ENCODE measurements at places on chromosomes 4 and X. TPM values are rescaled to one million over a fixed set of nuclear protein-coding genes. Genes with fewer than 3 reads are reported as not detected.

DNA sequence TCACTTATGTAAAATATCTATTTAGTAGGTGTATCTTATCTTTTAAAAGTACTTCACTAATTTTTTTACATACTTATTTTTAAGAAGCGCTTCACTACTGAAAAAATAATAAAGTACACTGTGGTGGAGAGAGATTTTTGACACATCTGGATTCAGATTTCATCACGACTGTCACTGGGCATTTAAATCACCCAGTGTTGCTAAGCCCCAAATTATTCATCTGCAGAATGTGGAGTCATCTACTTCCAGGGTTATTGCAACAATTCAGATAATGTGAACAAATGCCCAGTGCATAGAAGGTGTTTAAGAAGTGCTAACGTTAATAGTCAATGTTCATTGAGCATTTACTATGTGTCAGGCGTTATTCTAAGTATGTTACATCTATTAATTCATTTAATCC lies 41.8 kb downstream of the AASDH start:
- no peak for DNase-seq

DNA sequence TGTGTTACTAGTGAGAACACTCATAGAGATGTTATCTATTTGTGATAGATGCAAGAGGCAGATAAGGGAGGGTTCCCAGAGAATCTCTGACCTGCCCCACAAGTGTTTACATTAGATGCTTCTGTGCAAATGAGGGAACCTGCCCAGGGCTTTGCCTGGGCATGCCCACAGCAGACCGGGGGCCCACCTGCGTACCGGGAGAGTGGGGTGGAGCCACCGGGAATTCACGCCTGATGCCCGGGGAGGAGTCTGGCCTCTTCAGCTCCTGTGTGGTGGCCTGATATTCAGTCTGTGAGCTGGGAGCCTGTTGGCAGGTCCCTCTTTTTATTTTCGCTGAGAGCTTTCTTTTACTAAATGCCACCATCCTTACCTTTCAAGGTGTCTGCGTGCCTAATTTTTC lies 155.7 kb downstream of the SNCA start:
- no peak for DNase-seq

DMP1 gene
- total RNA-seq, result not detected

DNA sequence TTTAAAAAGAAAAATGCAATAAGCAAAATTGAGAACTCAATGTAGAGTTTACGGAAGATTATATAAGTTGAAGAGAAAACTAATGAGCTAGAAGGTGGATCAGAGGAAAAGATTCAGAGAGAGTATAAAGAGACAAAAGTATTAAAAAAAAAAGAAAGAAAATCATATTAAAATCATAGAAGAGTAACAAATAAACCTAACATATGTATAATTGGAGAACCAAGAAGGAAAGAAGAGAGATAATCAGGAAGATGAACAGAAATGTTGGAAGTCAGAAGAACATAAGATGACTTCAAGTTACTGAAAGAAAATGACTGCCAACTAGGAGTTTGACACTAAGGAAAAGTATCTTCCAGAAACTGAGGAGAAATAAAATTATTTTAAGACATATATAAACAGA lies 34.3 kb upstream of the ANTXR2 start:
- peak; percentile 35 for DNase-seq

PCDH7 gene
- 172 TPM for total RNA-seq

DNA sequence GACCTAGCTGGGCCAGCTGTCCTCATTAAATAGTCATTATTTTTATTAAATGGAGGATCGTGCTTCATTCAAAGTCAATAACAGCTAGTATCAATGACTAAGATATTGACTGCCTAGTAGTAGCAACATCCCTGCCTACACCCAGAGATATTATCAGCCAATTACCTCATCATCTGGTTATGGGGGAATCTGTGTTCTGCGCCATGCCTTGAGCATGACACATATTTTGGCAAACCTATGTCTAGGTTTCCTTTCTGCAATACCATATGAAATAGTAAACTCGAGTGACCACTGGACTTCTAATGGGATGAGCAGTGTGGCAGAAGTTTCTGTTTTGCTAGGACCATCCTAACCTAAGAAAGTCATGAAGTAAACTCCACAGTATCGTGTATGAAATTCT lies 50.0 kb upstream of the AADAT start:
- peak; percentile 32 for DNase-seq

GRCh38 chrX:139750390-139750789 lies 42.4 kb upstream of the MCF2 start:
- no peak for DNase-seq

DNA sequence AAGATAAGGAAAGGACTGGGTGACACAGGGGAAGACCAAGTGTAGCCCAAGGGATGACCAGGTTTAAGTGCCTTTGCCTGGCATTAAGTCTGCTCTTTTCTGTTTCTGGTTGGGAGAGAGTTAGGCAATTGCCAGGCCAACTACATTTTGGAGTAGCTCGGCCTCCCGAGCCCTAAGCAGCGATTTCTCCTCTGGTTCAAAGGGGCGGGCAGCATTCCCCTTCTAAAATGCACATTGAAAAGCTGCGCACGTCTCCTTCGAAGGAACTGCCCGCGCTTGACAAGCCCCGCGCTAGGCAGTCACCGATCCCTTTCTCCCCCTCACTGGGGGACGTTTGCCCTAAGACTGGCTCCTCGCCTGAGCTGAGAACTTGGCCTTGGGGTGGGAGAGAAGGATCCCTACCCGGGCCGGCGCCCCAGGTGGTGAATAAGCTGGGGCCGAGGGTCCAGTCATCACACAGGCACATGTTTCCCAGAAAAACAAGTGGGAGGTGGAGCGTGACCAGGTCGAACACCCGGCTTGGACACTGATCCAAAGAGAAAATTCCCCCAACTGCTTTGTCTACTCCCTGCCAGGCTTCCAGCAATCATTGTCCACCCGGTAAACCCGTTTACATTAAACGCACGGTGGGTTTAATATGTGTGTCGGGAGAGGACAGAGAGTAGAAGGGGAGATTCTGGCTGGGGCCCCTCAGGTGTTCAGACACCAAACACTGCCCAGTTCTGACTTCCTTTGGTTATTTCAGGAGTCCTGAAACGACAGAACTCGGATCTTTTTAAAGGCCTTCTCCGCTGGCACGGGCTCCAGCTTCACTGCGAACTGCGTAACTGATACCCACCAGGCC lies 4.0 kb downstream of the ARX start:
- no peak for DNase-seq

MGST2 gene
- total RNA-seq, result 8.0 TPM

DNA sequence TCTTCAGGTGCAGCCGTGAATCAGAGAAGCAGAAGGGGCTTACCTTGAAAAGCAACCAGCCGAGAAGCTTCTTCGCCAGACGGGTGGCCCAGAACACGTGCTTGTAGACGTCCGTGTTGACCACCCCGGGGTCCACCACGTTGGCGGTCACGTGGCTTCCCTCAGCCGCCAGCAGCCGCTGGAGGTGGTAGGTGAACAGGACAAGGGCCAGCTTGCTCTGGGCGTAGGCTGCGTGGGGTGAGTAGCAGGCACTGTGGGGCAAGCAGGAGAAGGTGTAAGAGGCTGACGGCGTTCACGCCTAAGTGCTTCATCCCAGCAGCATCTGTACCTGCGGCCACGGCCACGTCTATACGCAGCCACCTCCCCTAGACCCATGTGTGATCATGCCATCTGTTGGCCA lies 257.8 kb downstream of the DHRSX start:
- no peak for DNase-seq

MTNR1A gene
- total RNA-seq, result not detected

CT45A3 gene
- not detected for total RNA-seq

- DNase-seq, result no peak
Observed at GRCh38 chrX:153782313-153782712, 1.5 kb downstream of the SRPK3 start.

DNA sequence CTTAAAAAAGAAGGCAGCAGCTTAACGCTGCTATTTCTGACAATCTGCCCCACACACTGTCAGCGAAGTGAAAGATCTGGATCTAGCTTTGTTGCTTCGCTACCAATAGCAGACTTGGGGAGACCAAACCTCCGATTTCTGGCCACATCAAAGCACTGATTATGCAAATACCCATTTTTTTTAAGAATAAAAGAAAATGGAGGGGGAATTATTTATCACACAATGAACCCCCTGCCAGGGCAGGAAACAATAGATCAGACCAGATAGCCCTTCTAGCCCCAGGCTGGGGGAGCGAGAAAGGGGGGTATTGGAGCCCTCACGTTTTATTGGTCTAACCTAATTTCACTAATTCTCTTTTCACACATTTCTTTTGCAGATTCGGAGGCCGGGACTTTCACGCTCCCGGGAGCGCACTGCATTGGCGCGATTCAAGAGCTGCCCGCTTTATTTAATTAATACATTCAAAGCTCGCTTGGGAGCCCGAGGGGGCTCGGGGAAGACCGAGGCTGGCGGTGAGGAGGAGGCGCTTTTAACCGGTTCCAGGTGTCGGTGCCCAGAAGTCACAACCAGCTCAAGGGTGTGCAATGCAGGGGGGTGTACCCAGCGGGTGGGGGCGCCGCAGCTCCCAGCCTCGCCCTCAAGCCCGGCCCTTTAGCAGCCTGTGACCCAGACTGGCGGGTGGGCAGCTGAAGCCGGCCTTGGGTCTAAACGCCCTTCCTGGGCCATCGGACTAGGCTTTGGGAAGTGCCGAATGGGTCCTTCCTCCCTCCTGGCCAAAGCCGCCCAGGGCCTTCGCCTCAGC lies 5.5 kb downstream of the NEUROG2 start:
- DNase-seq, result no peak

DNA sequence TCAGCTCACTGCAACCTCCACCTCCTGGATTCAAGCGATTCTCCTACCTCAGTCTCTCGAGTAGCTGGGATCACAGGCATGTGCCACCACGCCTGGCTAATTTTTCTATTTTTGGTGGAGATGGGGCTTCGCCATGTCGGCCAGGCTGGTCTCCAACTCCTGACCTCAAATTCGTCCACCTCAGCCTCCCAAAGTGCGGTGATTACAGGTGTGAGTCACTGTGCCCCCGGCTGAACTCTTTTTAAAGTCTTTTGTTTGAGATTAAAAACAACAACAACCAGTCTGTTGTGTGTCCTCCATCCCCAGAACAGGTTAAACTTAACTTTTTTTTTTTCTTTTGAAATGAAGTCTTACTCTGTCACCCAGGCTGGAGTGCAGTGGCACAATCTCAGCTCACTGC lies 36.3 kb upstream of the RBPJ start:
- DNase-seq, result no peak

GRCh38 chr4:109658871-109659410 lies 44.3 kb downstream of the CASP6 start:
- peak; percentile 40 for DNase-seq

ADH1C gene
- total RNA-seq, result 1.4 TPM

- DNase-seq, result no peak
Observed at GRCh38 chr4:34280131-34280530, 1964.2 kb downstream of the ARAP2 start.

PAGE4 gene
- total RNA-seq, result not detected

TACR3 gene
- 0.09 TPM for total RNA-seq

DNA sequence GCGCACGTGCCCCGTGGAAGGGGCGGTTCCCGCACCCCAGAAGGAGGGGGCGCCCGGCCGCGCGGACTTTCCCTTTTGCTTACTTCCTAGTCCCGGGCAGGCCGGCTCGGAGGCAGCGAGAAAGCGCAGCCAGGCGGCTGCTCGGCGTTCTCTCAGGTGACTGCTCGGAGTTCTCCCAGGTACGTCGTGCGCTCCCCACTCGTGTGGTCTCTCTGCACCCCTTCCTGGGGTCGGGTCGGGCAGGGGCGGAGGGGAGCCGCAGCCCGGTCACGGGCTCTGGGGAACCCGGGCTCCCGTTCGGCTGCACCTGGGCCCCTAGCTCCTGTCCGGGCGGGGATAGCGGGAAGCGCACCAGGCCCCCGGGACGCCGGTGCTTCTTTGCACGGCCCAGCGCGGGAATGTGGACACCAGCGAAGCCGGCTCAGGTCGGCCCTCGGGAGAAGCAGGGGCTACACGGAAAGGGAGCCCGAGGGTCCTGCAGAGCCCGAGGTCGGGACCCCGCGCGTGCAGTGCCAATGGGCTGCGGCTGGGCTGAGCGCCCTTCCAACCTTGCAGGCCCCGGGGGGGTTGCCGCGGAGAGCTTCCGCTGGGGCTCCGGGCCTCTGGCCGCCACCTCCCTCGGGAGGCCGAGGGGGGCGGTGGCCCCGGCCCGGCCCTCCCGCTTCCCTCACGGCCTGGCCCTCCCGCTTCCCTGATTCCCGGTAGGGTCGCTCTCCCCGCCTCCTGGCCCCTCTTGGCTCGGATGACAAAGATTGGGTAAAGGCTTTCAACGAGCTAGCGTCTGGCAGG lies at the start of gene TLR2:
Gene TLR2 (plus strand): TSS at position 99 of the 789 bp plus-strand sequence. CDS start 18,628 bp downstream, outside the sequence.
- no peak for DNase-seq

DNA sequence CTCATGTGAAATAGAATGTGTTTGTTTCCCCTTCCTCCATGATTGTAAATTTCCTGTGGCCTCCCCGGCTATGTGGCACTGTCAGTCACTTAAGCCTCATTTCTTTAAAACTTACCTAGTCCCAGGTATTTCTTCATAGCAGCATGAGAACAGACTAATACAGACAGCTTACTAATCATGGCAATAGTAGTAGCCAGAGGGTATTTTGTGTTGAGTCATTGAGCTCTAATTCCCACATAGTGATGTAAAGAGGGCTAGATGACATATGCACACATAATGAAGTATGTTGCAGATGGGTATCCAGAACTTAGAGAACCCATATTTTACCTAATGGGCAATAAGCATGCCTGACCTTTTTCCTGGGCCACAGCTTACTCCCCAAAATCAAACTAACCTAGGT lies 1197.2 kb downstream of the PCDH7 start:
- DNase-seq, result no peak

DNA sequence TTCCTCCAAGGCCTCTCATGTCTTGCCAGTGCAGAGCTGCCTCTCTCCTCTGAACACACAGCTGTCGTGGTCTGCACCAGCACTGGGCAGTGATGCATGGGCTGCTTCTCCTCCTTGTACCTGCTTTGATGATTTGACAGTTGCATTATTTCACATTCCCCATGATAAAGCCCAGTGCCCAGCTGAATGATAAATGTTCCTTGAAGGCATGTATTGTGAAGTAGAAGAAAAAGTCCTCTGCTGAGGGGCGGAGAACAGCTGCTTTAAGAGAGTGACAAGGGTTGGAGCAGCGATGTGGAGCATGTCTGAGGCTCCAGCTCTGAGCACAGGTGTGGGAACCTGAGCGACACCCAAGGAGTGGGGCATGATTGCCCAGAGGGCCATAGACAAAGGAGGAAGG lies 21.1 kb upstream of the TRIM2 start:
- no peak for DNase-seq

SPANXC gene
- total RNA-seq, result not detected

DNA sequence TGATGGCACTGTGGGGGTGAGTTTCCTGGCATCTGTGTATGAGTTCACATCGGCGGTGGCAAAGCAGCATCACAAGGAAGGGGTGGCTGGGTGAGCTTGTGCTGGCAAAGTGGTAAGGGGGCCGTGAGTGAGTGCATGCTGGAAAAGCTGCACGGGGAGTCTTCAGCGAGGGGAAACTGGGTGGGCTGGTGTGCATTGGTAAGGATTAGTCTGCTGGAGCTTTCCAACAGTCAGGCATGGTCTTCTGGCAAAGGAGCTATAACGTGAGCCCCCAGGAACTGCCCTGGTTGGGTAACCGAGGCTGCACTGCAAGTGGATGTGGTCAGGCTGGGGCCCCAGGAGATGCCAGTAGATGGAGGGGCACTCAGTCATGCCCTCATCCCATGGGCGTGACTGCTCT lies 30.7 kb downstream of the ADAM29 start:
- DNase-seq, result no peak

GRCh38 chrX:86141786-86142185 lies 6.5 kb upstream of the DACH2 start:
- DNase-seq, result no peak

- no peak for DNase-seq
Observed at GRCh38 chrX:134388161-134389109, 71.5 kb upstream of the HPRT1 start.

All from fibroblast of the aortic adventitia (primary cell).